ENCODE measurements at places on chromosomes 2 and 18.

DNA sequence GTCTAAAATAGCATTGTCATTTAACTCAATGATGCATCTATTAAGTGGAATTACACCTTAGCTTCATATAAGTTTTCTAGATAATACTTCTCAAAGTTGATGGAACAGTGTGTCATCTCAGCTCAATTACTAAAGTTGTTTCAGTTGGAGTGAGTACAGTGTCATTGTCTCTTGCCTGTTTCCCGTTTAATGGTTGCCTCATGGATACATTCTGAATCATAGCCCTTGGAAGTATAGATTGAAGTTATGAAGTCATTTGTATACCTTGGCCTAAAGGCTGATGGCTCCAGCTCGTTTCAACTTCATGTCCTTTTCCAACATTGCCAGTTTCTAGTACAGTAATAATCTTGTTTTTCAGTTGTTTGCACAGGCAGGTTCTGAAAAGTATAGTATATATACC, 130.5 kb upstream of the NOSTRIN start:
- no peak for DNase-seq

- DNase-seq = no peak
These were observed 73.6 kb downstream of the ASAP2 start for GRCh38 chr2:9280224-9280623.

- peak; percentile 80 for DNase-seq
These were observed 16.5 kb downstream of the TWIST2 start for GRCh38 chr2:238864207-238865014.

DNA sequence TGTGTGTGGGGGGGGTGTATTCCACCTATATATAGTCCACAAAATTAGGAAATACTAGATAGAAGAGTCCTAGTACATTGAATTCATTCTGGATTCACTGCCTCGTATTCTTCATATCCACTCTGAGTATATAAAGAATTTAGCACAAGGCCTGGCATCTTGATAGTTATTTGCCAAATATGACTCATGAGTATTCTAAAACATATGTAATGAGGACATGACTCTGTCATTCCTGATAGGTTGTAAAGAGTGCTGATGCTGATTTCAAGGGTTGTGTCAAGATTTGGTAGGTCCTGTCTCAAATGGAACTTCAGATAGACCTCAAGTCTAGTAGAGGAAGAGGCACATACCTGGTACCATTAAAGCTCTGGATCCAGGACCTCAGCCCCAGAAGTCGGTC, 173.4 kb upstream of the BOD1L2 start:
- no peak for DNase-seq

DNA sequence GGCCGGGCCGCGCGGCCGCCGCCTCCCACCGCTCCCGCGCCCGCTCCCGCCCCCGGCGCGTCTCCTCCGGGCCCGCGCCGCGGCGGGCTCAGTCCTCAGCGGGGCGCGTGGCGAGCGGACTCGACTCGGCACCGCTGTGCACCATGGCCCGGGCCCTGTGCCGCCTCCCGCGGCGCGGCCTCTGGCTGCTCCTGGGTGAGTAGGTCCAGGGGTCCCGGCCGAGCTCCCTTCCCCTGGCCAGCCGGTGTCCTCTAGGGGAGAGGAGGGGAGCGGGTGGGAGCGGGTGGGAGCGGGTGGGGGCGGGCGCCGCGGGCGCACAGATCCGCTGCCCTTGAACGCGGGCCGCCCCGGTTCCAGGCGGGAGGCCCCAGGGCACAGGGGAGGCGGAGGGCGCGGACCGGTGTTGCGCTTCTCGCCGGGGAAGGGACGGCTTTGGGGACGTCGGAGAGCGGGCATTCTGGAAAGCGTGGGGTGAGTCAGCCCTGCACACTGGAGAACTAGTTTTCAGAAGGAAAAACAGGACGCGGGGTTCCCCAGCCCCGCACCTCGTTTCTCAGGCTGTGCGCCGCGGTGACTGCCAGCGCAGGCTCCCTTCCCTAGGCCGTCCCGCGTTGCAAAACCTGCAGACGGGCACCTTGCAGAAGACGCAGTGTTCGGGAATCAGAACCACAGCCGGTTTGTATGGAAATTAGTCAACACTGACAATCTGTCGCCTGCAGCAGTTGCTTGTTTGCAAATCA, at the start of gene RAMP1:
TSS of gene RAMP1 (plus strand) at position 91 of the 740 bp plus-strand sequence. CDS start at position 144, 53 bp downstream.
- DNase-seq = peak; percentile 45

DNA sequence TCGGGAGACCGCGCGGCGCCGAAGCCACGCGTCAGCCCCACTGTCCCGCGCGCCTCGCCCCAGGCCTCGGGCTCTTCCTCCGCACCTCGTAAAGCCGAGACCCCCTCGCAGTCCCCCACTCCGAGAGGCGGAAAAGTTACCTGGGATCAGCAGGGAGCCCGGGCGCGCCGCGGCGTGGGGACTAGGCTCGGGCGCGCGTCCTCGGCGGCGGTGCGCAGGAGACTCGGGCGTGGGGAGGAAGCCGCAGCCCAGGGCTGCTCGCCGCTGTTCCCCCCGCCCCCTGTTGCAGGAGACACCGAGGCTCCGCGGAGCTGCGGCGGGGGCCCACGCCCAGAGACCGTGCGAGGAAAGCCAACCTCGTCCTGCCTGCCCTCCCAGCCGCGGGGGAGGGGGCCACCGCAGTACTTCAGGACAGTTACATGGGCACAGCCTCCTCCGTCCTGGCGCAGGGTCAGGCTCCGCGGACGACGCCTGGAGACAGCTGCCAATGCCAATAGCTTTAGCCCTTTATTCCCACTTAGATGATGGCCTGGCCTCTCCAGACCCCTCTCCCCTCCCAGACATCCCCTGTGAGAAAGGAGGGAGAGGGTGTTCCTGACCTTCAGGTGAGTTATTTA, at the start of gene EPB41L3:
TSS of gene EPB41L3 (minus strand) at position 225 of the 617 bp plus-strand sequence. CDS start 54,814 bp downstream, outside the sequence.
- DNase-seq = peak; percentile 55

DNA sequence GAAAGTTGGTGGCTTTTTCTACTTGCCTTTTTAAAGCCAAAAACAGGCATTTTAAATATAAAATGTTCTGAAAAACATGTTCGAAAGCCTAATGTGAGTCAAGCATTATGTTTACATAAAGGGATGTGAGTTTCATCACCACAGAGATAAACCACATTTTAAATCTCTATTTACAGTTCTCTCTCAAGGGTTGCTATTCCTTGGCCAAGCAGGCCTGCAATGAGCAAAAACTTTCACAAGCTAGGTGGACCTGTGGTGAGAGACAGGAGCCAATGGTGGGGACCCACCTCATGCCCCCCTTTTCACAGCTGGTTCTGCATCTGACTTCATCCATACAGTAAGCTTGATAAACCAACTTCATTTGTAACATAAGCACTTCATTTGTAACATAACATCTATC, 65.1 kb downstream of the CUL3 start:
- no peak for DNase-seq

GRCh38 chr2:187644486-187644885, 90.3 kb upstream of the TFPI start:
- no peak for DNase-seq

- DNase-seq = no peak
These were observed 89.9 kb downstream of the ERBB4 start for GRCh38 chr2:212448698-212449097.

All from neural progenitor cell (in vitro differentiated cells).